ENCODE measurements at places on chromosomes 13 and 19. TPM values are rescaled to one million over a fixed set of nuclear protein-coding genes. Genes with fewer than 3 reads are reported as not detected.
A peak's percentile ranks its signal among the peaks of the same experiment; 100 is the strongest.

GRCh38 chr19:38831142-38831605, 420 bp downstream of the ECH1 start:
- peak; percentile 57 for DNase-seq

DNA sequence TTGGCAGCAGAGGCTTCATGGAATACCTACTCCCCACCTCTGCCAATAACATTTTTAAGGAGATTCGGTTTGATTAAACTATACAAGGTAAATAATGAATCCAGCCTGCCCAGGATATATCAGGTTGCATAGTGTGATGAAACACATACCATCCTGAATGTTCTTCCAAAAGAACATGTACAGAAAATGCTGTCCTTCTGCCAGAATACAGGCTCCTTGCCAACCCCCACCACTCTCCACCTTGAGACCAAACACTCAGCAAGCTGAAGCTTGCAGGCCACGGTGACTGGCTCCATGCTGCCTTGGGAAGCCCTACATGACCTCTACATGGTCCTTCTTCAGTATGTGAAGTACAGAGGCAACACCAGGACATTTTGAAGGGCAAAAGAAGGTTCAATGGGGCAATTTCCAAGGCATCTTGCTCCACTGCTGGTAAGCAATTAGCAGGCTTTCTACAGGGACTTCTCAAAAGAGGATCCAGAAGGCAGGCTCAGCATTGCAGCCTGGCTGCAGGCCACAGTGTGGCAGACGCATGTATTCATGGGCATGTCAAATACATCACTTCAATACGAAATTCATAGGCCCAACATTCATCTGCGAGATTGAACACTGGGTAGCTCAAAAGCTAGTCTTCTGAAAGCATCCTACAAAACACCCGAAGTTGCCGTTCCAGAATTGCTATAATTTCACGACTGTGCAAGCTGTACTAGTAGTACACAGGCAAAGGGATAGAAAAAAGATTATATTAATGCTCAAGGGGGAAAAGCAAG, 62.4 kb upstream of the SERP2 start:
- no peak for DNase-seq

GRCh38 chr19:10104130-10104513, 1.6 kb upstream of the ANGPTL6 start:
- DNase-seq: no peak

DNA sequence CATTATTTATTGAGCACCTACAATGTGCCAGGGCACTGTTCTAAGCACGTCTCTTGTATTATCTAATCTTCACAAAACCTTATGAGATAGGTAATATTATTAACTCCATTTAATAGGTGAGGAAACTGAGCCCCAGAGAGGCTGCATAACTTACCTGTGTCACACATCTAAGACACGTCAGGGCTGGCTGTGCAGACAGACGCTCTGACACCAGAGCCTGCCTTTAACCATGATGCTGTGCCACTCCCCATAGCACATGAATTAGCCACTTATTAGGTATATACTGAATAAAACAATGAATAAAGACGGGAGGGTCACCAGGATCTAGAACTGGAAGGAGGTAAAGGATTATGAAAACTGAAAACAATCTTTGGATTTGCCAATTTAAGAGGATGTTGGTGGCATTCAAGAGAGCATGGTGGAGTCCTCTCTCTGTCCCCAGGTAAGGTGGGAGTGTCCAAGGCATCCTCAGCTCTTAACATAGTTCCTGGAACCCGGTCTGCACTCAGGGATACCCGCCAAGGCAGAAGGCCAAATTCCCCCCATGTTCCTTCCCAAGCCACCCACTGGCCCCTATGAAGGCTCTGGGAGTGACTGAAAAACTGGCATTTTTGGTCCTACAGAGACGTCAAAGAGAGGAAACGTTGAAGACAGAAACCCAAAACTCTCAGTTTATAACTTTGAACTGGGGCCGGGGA, 479.7 kb downstream of the FOXO1 start:
- DNase-seq: no peak

GRCh38 chr19:30322641-30323320, 49.4 kb upstream of the ZNF536 start:
- DNase-seq: no peak

DNA sequence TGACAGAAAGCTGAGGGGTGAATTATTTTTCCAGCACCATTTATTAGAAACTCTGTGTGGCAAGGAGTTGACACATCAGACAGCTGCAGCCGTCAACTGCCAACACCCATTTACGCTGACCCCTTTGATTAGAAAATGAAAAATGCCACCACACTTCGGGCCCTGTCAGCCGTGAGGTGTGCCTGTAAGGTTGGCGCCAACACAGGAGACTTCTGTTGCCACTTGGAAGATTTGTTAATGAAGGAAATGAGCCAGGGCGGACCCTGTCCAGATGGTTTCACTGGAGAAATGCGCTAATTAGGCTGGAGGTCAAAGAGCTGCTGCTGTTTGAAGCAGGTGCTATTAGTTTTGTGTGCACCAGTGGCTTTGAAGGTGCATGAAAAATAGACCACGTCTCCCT, 297.5 kb downstream of the MTUS2 start:
- no peak for DNase-seq

DNA sequence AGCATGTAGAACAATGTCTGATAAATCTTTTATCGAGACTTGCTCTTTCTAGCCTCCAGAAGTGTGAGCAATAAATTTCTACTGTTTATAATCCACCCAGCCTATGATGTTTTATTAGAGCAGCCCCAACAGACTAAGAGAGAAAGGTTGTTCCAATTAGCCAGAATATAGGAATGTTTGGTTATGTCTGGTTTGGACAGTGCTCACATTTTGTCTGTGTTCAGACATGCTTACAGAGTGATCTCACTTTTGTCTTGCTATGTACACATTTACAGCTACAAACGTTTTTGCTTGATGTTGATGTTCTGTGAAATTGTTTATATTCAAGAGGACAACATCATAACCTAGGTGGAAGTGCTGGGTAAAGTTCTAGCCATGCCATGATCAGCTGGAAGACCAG, 18.0 kb upstream of the EVI5L start:
- DNase-seq: no peak

- DNase-seq: no peak
Observed at GRCh38 chr13:97630725-97631124, 196.8 kb downstream of the RAP2A start.

DNA sequence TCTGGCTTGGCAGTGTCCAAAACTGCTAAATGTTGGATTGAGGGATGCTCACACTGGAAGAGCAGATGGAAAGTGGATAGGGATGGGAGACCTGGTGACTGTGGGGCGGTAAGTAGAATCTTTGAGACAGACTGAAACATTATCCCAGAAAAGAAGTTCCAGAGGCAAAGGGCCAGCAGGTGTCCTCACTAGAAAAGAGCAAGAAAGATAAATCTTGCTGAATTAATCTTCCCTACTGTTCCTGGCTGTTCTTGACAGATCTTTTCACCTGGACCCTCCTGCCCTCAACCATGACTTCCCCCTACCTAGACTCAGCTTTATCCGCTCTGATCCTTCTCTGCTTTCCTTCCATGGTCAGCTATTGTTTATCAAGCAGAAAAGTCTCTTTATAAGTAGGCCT, 35.0 kb upstream of the FRY start:
- DNase-seq: no peak

GRCh38 chr19:19171821-19172532, 1.9 kb upstream of the MEF2B start:
- DNase-seq: peak; percentile 61

GRCh38 chr19:41457241-41457640, 14.3 kb downstream of the ERICH4 start:
- DNase-seq: no peak

DNA sequence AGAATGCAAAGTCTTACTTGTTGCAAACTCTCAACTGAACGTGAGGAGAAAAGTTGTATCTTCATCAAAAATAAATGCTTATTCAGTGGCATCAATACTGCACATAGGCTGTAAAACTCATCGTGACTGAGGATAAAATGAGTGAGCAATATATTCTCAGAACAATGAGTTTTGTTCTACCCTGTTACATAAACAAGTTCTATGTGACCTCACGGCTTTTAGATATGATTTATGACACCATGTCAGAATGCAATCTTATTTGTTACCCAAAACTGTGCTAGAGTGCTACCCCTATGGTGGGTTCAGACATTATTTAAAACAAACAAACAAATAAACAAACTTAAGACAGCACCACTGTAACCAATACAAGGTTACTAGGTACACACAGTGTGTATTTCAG, 55.4 kb downstream of the FOXO1 start:
- no peak for DNase-seq

DNA sequence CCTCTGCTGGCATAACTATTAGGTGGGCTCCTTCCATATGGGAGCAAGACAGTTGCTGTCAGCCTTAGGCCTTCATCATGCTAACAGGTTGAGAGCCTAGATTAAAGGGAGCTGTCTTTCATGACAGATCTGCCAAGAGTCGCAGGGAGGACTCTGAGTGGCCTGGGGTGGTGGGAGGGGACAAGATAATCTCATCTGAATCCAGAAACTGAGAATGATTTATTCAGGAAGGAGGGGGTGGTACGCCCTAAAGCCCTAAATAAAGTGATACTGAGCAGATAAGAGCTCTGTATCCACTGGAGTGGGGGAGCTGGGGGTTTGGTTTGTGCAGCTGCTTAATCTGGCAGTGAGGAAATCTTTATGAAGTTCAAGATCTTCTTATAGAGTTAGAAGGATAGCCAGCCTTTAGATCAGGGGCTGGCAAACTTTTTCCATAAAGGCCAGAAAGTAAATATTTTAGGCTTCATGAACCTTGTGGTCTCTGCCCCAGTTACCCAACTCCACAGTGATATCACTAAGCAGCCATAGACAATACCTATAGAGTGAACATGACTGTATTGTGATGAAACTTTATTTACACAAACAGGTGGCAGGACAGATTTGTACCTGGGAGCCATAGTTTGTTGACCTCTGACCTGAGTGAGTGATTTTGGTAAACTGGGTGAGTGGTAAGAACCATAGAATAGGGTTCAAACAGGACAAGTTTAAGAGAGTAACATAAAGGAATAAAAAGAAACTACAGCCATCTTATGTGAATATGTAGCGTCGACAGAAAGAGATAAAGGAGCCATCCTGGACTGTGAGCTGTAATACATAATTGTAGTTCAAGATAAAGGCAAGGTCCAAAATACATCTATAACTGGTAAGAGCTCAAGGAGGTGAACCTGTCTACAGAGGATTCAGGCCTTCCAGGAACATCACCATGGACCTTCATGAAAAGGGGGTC, 9.8 kb upstream of the STK24 start:
- DNase-seq: no peak

- DNase-seq: no peak
Observed at GRCh38 chr19:36508325-36508724, 19.0 kb upstream of the ZNF566 start.

GRCh38 chr13:76459863-76460262, 426.3 kb downstream of the KCTD12 start:
- DNase-seq: no peak

GRCh38 chr13:113559061-113559460, 25.5 kb upstream of the TFDP1 start:
- DNase-seq: no peak

GRCh38 chr19:37594304-37594981, at the start of the genes ZNF540 and ZNF571:
ZNF540 (plus strand) TSS chr19:37594876; CDS start chr19:37598448, 3,572 bp downstream.
ZNF571 (minus strand) TSS chr19:37594792; CDS start chr19:37586676, 8,116 bp downstream.
- peak; percentile 99 for DNase-seq

GRCh38 chr19:37635076-37636056, 19.9 kb downstream of the ZFP30 start:
- DNase-seq: peak; percentile 35

DNA sequence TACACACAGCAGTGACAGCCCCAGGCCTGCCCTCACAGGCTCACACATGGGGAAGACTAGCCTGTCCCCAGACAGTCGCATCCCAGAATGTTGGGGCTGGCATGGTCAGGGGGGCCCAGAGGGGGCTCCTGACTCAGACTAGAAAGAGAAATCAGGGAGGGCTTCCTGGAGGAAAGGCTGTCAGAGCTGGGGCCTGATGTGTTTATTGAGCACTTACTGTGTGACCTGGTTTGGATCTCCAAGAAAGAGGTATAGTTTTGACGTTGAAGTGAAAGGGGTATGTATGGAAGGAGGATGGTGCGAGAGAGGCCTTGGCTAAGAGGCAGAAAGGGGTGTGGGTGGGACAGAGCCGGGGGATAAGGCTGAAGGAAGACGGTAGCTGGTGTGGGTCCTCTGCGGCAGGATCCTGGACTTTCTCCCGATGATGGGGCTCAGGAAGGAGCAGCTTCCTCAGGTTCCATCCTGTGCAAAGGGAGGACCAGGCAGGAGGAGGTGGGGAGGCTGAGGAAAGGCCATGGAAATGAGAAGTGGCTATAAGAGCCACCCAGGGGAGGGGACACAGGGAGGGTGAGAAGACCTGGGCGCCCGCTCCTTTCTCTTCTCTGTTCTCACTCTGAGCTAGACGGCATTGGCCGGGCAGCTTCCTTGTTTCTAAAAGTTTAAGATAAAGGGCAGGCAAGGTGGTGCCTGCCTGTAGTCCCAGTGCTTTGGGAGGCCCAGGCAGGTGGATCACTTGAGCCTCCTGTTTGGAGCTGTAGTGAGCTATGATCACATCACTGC, 16.1 kb upstream of the BCL3 start:
- DNase-seq: no peak

DNA sequence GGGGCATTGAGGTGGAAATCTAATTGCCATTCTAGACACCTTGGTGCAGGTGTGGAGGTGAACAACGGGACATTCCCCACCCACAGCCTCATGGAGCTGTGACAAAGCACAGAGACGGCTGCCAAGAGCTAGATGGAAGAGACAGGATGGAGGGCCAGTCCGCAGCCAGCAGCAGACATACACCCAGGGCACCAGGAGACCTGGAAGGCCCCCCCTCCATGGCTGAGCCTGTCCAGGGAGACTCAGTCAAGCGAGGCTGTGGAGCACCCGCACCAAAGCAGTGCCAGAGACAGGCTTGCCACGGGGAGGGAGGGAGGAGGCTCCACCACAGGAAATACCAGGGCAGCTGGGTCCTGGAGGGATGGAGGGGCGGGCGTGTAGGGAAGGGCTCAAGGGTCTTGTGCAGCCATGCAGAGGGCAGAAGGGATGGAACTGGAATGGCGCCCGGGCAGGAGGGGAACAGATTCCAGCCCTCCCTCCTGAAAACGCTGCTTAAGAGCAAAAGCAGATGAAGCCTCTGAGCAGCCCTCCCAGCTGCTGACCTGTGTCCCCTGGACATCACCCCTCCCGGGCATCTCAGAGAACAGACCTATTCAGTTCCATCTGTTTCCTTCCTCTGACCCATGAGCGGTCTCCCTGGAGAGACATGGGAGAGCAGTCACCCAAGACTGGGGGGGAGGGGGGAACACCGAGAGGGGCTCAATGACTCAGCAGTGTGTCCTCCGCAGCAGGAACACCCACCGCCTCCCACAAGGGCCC, 14.4 kb downstream of the EPS15L1 start:
- peak; percentile 47 for DNase-seq

ZNF160 gene
- 48.7 TPM for total RNA-seq

GPR12 gene
- not detected for total RNA-seq

NFIX gene
- total RNA-seq: 1.2 TPM

GJB2 gene
- total RNA-seq: not detected

CEACAM7 gene
- 0.24 TPM for total RNA-seq

SGTA gene
- 79.3 TPM for total RNA-seq

SIGLECL1 gene
- not detected for total RNA-seq

WDR62 gene
- 45.4 TPM for total RNA-seq

WTIP gene
- total RNA-seq: 4.5 TPM

ZNF534 gene
- total RNA-seq: not detected
